Uterus (tissue), 4 donors: ENCODE measurements at places on chromosomes 7 and 10. TPM values are rescaled to one million over a fixed set of nuclear protein-coding genes. Genes with fewer than 3 reads are reported as not detected.

HMX3 gene
- not detected for total RNA-seq

CTAGE8 gene
- total RNA-seq = not detected

FKBP14 gene
- total RNA-seq = 86.5 TPM

SRGN gene
- total RNA-seq = 36.9 TPM

C7orf33 gene
- total RNA-seq = not detected

GRCh38 chr10:68550747-68551411 is 9.3 kb upstream of the TET1 start:
- peak; percentile 48 for DNase-seq

- no peak for DNase-seq
Observed at GRCh38 chr7:107856806-107857540, 34.0 kb upstream of the DLD start.

- DNase-seq = no peak
Observed at GRCh38 chr7:42834676-42835075, 77.2 kb downstream of the C7orf25 start.

- no peak for DNase-seq
Observed at GRCh38 chr7:18659746-18660145, 164.2 kb downstream of the HDAC9 start.

DNA sequence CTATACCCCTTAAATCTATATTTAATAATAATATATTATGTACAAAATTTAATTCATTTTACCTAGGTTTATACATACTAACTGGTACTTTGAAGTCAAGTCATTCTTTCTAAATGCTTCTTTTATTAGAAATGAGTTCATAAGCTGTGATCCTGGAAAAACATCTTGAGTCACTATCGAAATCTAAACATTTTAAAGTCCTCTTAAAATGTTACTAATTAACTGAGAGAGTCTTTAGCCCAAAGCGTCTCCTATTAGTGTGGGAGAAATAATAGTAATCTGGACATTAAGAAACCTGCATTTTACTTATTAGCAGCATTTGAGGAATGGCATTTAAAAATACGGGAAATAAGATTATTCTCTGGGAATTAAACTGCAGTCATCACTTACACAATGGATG is 142.7 kb downstream of the CTNNA3 start:
- no peak for DNase-seq

DNA sequence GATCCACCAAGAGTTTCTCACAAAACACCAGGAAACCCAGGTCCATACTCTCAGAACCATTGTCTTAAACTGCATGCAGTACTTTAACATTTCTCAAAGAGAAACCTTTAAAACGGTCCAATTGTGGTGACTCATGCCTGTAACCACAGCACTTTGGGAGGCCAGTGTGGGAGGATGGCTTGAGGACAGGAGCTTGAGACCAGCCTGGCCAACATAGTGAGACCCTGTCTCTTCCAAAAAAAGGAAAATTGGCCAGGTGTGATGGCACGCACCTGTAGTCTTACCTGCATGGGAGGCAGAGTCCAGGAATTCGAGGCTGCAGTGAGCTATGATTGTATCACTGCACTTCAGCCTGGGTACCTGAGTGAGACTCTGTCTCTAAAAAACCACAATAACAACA is 97.5 kb upstream of the OIT3 start:
- no peak for DNase-seq

GRCh38 chr10:29056729-29057128 is 232.1 kb upstream of the LYZL1 start:
- no peak for DNase-seq

GRCh38 chr10:3406556-3406955 is 234.0 kb upstream of the PITRM1 start:
- DNase-seq = no peak

- no peak for DNase-seq
Observed at GRCh38 chr10:8705415-8705814, 650.9 kb downstream of the GATA3 start.

GRCh38 chr10:35368485-35369048 is 32.3 kb downstream of the CCNY start:
- DNase-seq = no peak

DNA sequence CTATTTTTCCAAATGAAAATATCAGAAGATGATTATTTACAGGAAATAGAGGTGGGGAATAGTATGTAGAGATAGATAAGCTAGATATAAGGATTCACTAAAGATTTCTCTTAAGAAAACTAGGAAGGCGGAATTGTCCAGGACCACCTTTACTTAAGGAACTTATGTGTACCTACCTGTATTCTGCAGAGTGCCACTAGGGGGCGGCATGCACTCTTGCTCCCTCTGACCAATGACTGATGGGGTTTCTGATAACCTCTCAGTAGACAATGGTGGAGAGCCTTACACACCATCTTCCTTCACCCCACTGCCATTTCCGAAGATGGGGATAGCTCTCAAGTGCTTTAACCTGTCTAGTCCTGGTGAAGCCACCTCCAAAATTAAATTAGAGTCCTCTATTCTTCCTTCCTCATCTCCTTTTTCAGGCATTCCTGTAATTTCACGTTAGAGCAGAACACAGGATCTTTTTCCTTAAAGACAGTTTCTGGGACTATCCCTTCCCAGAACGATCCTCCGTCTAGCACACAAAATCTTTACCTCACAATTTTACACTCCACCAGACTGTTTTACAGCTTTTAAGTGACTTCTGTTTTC is 453.1 kb downstream of the SORCS1 start:
- no peak for DNase-seq

DNA sequence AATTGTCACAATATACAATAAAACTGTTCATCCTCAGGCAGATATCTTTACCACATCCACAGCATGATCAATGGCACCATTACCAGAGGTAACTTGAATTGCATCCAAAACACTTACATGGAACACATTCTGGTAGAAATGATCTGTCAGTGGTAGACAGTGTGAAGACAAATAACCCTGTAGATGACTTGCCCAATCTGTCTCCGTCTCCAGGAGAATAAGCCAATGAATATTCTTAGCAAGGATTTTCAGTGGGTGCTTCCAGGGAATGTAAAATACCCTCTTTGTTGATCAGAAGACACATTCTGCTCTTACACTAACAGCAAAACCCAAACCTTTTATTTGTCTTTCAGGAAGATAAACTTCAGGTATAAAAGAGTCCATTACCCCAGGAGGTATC is 43.8 kb downstream of the VWC2 start:
- DNase-seq = no peak

GRCh38 chr10:124025152-124025551 is 68.2 kb downstream of the CHST15 start:
- no peak for DNase-seq

DNA sequence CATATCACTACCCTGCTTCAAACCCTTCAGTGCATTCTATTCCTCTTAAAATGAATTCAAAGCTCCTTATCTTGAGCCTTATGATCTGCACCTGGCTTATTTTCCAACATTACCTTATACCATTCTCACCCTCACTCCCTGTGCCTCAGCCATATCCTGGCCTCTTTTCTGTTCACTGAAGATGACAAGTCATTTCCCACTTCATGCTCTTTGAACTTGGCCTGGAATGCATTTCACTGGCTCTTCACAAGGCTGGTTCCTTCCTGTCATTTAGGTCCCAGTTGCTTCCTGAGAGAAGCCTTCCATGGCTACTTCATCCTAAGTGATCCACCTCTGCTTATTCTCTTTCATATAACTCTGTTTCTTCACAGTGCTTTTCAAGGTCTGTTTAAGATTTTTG is 3.2 kb upstream of the LIPF start:
- DNase-seq = no peak

- DNase-seq = no peak
Observed at GRCh38 chr10:132906106-132906505, 36.3 kb downstream of the CFAP46 start.
